ENCODE measurements at places on chromosomes 5 and 9.

GRCh38 chr5:68290260-68290674 is 74.7 kb downstream of the PIK3R1 start:
- DNase-seq = no peak

GRCh38 chr5:65248896-65249295 is 232.8 kb downstream of the ADAMTS6 start:
- no peak for DNase-seq

DNA sequence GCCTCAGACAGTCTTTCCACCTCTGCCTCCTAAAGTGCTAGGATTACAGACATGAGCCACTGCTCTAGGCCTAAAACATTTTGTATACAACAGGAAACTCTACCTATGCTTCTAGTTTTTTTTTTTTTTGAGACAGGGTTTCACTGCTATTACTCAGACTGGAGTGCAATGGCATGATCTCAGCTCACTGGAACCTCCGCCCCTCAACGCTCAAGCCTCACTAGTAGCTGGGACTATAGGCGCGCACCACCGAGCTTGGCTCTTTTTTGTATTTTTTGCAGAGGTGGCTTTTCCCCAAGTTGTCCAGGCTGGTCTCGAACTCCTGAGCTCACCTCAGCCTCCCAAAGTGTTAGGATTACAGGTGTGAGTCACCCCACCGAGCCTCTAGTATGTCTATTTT is 5.4 kb downstream of the HSPA9 start:
- DNase-seq = no peak

GRCh38 chr5:169195601-169196000 is 105.3 kb downstream of the SLIT3 start:
- DNase-seq = no peak

DNA sequence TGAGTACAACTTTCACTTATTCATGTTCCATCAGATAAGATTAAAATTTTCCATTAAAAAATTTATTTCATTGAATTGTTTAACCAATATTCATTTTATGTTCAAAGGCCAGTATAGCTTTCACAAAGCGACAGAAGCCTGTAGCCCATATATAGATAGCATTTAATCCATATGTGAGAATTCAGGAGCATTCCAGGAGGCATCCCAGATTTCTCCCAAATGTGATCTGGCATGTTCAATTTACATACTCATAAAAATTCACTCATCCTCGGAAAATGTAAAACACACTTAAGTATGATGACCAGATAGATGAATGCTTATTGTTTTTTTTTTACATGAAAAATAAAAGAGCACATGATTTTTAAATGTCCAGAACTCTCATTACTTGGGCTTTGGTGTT is 141.9 kb downstream of the MAPKAP1 start:
- no peak for DNase-seq

- DNase-seq = no peak
Measured at GRCh38 chr5:131373265-131373664, 109.4 kb downstream of the CDC42SE2 start.

- no peak for DNase-seq
Measured at GRCh38 chr5:75361310-75361709, 24.3 kb downstream of the HMGCR start.

- DNase-seq = no peak
Measured at GRCh38 chr9:134593286-134594077, 48.1 kb upstream of the COL5A1 start.

GRCh38 chr5:108481355-108481931 is 99.5 kb upstream of the FBXL17 start:
- no peak for DNase-seq

GRCh38 chr9:36263683-36264082 is 5.4 kb upstream of the GNE start:
- DNase-seq = no peak
